ENCODE measurements at places on chromosomes 3 and 15. TPM values are rescaled to one million over a fixed set of nuclear protein-coding genes. Genes with fewer than 3 reads are reported as not detected.
A peak's percentile ranks its signal among the peaks of the same experiment; 100 is the strongest.

- no peaks in the 10 kb centered on the region for H3K4me1 ChIP-seq
- no peak overlapping the region for H3K27ac ChIP-seq
- H3K27me3 ChIP-seq = no peaks in the 10 kb centered on the region
- DNase-seq = no peak
These were observed 206.8 kb upstream of the IL12A start for GRCh38 chr3:159781867-159782266.

GRCh38 chr15:65305776-65306175 lies 1.3 kb downstream of the RNU5B-1 start:
- H3K27ac ChIP-seq = no peak overlapping the region
- no peak overlapping the region for H3K4me3 ChIP-seq
- no peaks in the 10 kb centered on the region for H3K36me3 ChIP-seq
- peaks cover 26% of the 10 kb centered on the region for H3K4me1 ChIP-seq

DNA sequence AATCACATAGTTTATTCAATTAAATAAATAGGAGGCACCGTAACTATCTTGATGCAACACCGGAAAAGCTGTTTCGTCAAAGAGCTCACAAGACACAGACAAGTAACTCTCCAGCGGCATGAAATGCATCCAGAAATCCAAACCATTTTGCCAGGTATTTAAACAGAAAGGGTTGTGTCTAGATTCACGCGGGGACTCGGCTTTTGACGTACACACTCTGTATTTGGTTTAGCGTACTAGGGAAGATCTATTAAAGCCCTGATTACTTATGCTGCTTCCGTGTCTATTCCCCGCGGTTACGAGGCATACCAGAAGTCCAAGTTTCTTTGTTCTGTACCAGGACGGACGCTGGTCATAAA lies 718 bp downstream of the BNIP2 start:
- DNase-seq = no peak
- H3K27me3 ChIP-seq = no peaks in the 10 kb centered on the region
- peaks cover 30% of the 10 kb centered on the region for H3K4me1 ChIP-seq
- H3K4me3 ChIP-seq = peak overlapping the region; percentile 75
- H3K27ac ChIP-seq = peak overlapping the region; percentile 93

ZKSCAN7 gene
- polyA plus RNA-seq = 0.95 TPM

GRCh38 chr15:101115786-101116680 lies 135.8 kb downstream of the CHSY1 start:
- H3K4me3 ChIP-seq = no peak overlapping the region
- no peaks in the 10 kb centered on the region for H3K27me3 ChIP-seq
- peaks cover 7% of the 10 kb centered on the region for H3K4me1 ChIP-seq
- DNase-seq = peak; percentile 77
- no peaks in the 10 kb centered on the region for H3K36me3 ChIP-seq
- no peak overlapping the region for H3K27ac ChIP-seq

DNA sequence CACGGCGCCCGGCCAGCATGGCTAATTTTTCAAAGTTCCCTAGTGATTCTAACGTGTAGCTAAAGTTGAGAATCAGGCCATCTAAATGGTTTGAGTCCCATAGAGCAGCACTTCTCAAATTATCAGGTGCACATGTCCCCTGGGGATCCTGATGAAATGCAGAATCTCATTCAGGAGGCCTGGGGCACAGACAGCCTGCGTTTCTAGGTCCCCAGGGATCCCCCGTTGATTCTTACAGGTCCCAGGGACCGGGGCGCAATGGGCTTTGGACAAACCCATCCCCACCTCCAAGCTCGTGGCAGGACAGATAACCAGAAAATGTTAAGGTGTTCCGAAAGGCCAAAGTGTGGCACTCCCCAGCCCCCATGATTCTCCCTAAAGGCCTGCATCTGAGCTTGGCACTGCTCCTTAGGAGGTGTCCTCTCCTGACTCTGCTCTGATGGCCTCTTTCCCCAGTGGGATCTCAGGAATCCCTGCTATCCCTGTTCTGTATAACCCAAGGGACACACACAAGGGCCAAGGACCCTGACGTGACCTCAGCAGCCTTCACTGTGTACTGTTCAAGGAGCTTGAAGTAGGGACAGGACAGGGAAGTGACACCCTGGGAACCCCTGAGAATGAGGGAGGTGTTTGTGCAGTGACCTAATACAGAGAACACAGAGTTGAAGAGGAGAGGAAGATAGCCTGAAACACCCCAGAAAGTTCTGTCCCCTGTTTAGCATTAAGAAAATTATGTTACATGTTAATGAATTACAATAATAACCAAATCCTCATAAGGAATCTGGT lies 8.0 kb downstream of the LRRK1 start:
- H3K27ac ChIP-seq = no peak overlapping the region
- H3K4me3 ChIP-seq = no peak overlapping the region
- no peaks in the 10 kb centered on the region for H3K27me3 ChIP-seq
- H3K36me3 ChIP-seq = peaks cover 11% of the 10 kb centered on the region
- no peak for DNase-seq

DNA sequence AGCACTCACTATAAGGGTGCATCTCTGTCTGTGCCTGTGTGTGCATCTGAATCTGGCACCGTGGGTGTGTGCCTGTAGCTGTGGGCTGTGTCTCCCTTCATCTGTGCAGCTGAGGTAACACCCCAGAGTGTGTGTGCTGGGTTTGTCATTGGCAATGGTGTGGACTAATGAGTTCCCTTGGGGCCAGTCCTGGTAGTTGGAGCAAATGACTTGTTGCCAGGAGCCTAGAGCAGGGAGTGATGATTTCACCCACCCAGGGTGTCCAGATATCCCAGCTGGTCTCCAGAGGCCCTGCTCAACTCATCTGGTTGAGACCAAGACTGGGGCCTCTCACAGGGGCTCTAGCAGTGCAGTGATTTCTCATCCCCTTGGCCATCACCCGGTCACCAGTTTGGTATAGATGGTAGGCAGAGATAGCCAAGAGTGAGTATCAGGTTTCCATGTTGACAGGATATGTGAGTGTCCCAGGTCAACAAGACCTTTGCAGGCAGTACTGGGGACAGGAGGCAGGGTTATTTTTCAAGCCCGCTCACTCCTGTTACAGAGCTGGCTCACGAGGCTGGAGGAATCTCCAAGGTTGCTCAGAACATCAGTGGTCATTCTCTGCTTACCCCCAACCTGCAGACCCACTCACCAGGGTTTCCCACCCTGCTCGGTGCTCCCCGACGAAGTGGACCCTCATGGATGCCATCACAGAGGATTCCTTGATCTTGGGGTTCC lies 4.1 kb upstream of the HDAC11 start:
- no peaks in the 10 kb centered on the region for H3K36me3 ChIP-seq
- no peak overlapping the region for H3K4me3 ChIP-seq
- DNase-seq = no peak

IL17RD gene
- 0.34 TPM for polyA plus RNA-seq

WDR72 gene
- not detected for polyA plus RNA-seq

STAB1 gene
- 22.5 TPM for polyA plus RNA-seq

DNA sequence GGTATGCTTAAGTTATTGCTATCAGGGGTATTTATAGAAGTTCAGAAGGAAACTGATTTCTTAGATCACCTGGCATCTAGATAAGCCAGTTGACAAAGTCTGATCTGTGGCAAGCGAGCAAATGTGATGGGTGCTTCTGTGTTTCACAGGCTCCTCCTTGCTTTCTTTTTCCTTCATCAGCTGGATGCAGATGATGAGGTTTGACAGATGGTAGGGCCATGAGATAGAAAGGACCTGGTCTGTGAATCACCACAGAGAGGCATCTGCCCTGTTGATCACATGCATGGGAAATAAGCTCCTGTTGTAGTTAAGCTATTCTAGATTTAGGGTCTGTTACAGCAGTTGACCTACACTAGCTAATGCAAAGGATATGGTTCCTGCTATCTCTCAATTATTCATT lies 372.0 kb downstream of the NEK10 start:
- H3K4me1 ChIP-seq = no peaks in the 10 kb centered on the region
- no peak overlapping the region for H3K4me3 ChIP-seq
- H3K27ac ChIP-seq = no peak overlapping the region
- no peaks in the 10 kb centered on the region for H3K27me3 ChIP-seq
- no peaks in the 10 kb centered on the region for H3K36me3 ChIP-seq
- no peak for DNase-seq

ZIC1 gene
- polyA plus RNA-seq = 10.2 TPM

GRCh38 chr15:22979238-22980188 lies 655 bp downstream of the CYFIP1 start:
- no peaks in the 10 kb centered on the region for H3K36me3 ChIP-seq
- H3K27me3 ChIP-seq = no peaks in the 10 kb centered on the region
- peaks cover 6% of the 10 kb centered on the region for H3K4me1 ChIP-seq
- peak; percentile 72 for DNase-seq
- H3K27ac ChIP-seq = peak overlapping the region; percentile 64

DNA sequence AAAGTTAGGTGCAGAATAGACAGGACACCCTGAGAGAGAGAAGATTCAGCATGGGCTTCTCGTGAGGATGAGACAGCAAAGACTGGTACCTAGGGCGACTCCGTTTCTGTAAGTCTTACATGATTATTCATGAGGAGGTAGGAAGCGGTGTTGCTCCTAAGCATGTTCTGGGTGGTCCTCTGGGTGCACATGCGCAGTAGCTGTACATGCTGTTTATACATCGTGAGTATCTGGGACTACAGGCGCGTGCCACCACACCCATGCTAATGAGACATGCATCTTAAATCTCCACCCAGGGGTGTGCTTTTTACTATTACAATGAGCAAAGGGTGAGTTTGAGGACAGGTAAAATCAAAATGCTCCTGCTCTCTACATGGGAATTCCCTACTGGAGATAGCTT lies 12.3 kb downstream of the ALPK3 start:
- H3K4me3 ChIP-seq = no peak overlapping the region
- DNase-seq = no peak
- no peaks in the 10 kb centered on the region for H3K27me3 ChIP-seq
- peaks cover 12% of the 10 kb centered on the region for H3K36me3 ChIP-seq
- H3K27ac ChIP-seq = peak overlapping the region; percentile 99

DNA sequence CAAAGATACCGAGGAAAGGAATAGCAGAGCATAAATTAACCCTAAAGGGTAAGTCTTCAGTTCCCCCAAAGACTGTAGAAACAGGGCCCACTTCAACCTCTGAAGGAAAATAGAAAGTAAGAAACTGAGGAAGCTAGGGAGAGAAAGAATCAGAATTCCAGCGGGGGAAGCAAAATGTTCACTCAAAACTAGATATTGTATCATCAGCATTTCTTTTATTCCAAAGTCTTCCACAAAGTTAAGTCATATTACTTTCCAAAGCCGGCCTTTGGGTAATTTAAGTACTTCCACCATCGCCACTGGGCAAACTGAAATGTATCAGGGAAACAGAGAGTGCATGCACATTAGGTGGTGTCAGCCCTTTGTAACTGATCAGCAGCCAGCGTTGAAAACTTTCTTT lies 88.3 kb downstream of the RSL24D1 start:
- no peak for DNase-seq
- H3K27me3 ChIP-seq = no peaks in the 10 kb centered on the region
- no peak overlapping the region for H3K27ac ChIP-seq
- H3K36me3 ChIP-seq = no peaks in the 10 kb centered on the region
- no peak overlapping the region for H3K4me3 ChIP-seq
- no peaks in the 10 kb centered on the region for H3K4me1 ChIP-seq

GRCh38 chr3:133376810-133377209 lies 23.0 kb upstream of the BFSP2 start:
- no peak overlapping the region for H3K4me3 ChIP-seq
- no peaks in the 10 kb centered on the region for H3K27me3 ChIP-seq

- H3K27me3 ChIP-seq = peaks cover 22% of the 10 kb centered on the region
- no peaks in the 10 kb centered on the region for H3K36me3 ChIP-seq
- H3K4me1 ChIP-seq = no peaks in the 10 kb centered on the region
- peak overlapping the region; percentile 42 for H3K27ac ChIP-seq
- peak overlapping the region; percentile 71 for H3K4me3 ChIP-seq
These were observed 873 bp downstream of the C3orf70 start for GRCh38 chr3:185151964-185152409.

SPINK8 gene
- polyA plus RNA-seq = not detected

CHAC1 gene
- 49.0 TPM for polyA plus RNA-seq

GRCh38 chr3:157089455-157090221 lies 70.3 kb downstream of the CCNL1 start:
- H3K4me1 ChIP-seq = peaks cover 41% of the 10 kb centered on the region
- H3K27ac ChIP-seq = peak overlapping the region; percentile 98
- no peak for DNase-seq
- no peaks in the 10 kb centered on the region for H3K27me3 ChIP-seq
- no peaks in the 10 kb centered on the region for H3K36me3 ChIP-seq
- H3K4me3 ChIP-seq = peak overlapping the region; percentile 72

GRCh38 chr3:42071904-42072812 lies 19.0 kb upstream of the TRAK1 start:
- peak overlapping the region; percentile 59 for H3K4me3 ChIP-seq
- no peaks in the 10 kb centered on the region for H3K36me3 ChIP-seq
- H3K27ac ChIP-seq = peak overlapping the region; percentile 95
- H3K27me3 ChIP-seq = no peaks in the 10 kb centered on the region
- DNase-seq = peak; percentile 87

- no peak overlapping the region for H3K27ac ChIP-seq
- H3K36me3 ChIP-seq = no peaks in the 10 kb centered on the region
- DNase-seq = no peak
These were observed 321.8 kb downstream of the FEZF2 start for GRCh38 chr3:62051506-62051905.

DNA sequence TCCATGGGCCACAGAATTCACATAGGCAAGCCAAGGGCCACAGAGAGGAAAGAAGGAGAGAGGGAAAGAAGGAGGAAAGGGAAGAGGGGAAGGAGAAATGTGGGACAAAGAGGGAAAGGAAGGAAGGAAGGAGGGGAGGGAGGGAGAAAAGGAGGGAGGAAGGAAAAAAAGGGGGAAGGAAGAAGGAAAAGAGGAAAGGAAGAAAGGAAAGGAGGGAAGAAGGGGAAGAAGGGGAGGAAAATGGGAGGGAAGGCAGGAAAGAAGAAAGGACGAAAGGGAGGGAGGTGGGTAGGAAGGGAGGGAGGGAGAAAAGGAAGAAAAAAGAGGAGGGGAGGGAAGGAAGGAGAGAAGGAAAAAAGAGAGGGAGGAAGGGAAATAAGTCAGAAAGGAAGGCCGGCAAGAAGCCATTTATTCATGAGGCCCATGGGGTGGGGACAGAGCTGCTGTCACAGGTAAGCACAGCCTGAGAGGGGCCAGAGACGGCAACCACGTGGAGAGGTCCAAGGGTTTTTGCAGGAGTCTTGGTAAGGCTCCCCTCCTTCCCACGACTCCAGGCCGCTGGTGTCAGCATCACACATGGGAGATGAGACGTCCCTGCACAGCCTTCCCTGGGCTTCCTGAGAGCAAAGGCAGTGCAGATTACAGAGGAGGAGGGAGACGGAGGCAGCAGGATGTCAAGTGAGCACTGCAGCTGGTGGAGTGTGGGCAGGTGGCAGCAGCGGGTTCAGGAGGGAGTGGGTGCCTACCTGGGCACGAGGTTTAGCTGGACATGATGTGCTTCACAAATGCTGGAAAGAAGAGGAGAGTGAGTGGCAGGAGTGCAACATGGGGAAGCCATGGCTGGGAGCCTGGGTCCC lies 5.5 kb downstream of the MYL3 start:
- peak overlapping the region; percentile 81 for H3K27ac ChIP-seq
- H3K4me1 ChIP-seq = peaks cover 9% of the 10 kb centered on the region
- H3K36me3 ChIP-seq = peaks cover 6% of the 10 kb centered on the region
- DNase-seq = peak; percentile 25

AP3B2 gene
- 0.16 TPM for polyA plus RNA-seq

DNA sequence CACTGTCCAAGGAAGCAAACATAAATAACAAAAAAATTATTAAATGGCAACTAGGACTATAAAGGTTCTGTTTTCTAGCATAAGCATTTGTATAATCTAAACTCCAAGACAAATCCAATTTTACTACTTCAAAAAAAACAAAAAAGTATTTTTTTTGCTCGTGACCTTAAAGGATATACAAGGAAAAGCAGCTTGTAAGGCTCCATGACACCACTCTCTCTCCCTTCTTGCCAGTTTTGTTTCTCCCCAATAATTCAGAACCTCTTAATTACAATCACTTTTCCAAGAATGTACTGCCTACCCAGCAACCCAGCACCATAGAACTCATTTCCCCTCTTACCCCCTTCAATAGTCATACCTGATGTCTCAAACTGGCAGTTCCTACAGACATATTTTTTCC lies 496.2 kb downstream of the GRM7 start:
- no peak overlapping the region for H3K4me3 ChIP-seq
- DNase-seq = no peak
- no peaks in the 10 kb centered on the region for H3K27me3 ChIP-seq
- no peaks in the 10 kb centered on the region for H3K36me3 ChIP-seq

PGBD4 gene
- polyA plus RNA-seq = 5.0 TPM

SEMA3B gene
- polyA plus RNA-seq = 3.4 TPM
